ENCODE measurements at places on chromosomes 3 and 15. TPM values are rescaled to one million over a fixed set of nuclear protein-coding genes. Genes with fewer than 3 reads are reported as not detected.

IMPG2 gene
- polyA plus RNA-seq: 0.22 TPM

PRTG gene
- 2.5 TPM for polyA plus RNA-seq

LINGO1 gene
- 3.6 TPM for polyA plus RNA-seq

PDE8A gene
- polyA plus RNA-seq: 13.8 TPM

FAN1 gene
- 17.9 TPM for polyA plus RNA-seq

GPR149 gene
- polyA plus RNA-seq: not detected

CHRNA7 gene
- 1.9 TPM for polyA plus RNA-seq

CHRFAM7A gene
- polyA plus RNA-seq: 0.44 TPM

FAM107A gene
- polyA plus RNA-seq: 14.0 TPM

CTDSPL2 gene
- polyA plus RNA-seq: 19.1 TPM

FURIN gene
- 33.7 TPM for polyA plus RNA-seq

VWA5B2 gene
- polyA plus RNA-seq: 0.15 TPM

MAP6D1 gene
- polyA plus RNA-seq: 1.2 TPM

LNP1 gene
- 7.9 TPM for polyA plus RNA-seq

SAXO2 gene
- polyA plus RNA-seq: 0.55 TPM

C3orf80 gene
- polyA plus RNA-seq: 0.34 TPM

RASGRP1 gene
- 0.13 TPM for polyA plus RNA-seq

SLCO2A1 gene
- polyA plus RNA-seq: 3.6 TPM

MITF gene
- 37.1 TPM for polyA plus RNA-seq

IL16 gene
- 16.5 TPM for polyA plus RNA-seq

ROBO1 gene
- polyA plus RNA-seq: 17.9 TPM

THSD4 gene
- polyA plus RNA-seq: 3.6 TPM

PTPN23 gene
- 18.3 TPM for polyA plus RNA-seq

SCAMP5 gene
- 4.6 TPM for polyA plus RNA-seq

SLC9C1 gene
- polyA plus RNA-seq: 0.07 TPM

NPAP1 gene
- polyA plus RNA-seq: 0.31 TPM

SOX2 gene
- 0.24 TPM for polyA plus RNA-seq

SPTBN5 gene
- 0.28 TPM for polyA plus RNA-seq

PIK3R4 gene
- polyA plus RNA-seq: 27.6 TPM

A4GNT gene
- not detected for polyA plus RNA-seq

DUOX1 gene
- 0.87 TPM for polyA plus RNA-seq

CNTN6 gene
- 0.43 TPM for polyA plus RNA-seq

SRGAP3 gene
- polyA plus RNA-seq: 2.1 TPM
